Stimulated activated CD4-positive, alpha-beta T cell treated with anti-CD3 and anti-CD28 coated beads, TNF-alpha, amount 100 ng/mL, for 1 hour (primary cell): ENCODE measurements at places on chromosomes 7 and 10.

DNA sequence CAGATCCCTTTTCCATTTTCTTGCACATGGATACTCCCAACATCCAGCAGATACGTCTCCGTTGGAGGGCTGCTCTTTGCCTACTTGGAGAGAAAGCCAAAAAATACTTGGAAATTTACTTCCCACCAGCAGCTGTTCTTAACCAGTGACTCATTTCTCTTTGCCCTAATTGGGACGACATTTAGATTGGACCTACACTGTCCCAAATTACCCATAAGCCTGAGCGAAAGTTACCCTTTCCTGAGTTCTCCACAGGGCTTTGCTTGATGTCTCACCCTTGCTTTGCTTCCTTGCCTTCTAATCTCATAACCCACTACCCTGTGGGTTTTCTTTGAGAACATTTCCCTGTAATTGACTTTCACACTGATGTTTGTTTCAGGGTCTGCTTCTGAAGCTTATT lies 48.1 kb downstream of the SAMD8 start:
- DNase-seq: no peak

GRCh38 chr7:85287106-85287825 lies 100.4 kb upstream of the SEMA3D start:
- DNase-seq: no peak

DNA sequence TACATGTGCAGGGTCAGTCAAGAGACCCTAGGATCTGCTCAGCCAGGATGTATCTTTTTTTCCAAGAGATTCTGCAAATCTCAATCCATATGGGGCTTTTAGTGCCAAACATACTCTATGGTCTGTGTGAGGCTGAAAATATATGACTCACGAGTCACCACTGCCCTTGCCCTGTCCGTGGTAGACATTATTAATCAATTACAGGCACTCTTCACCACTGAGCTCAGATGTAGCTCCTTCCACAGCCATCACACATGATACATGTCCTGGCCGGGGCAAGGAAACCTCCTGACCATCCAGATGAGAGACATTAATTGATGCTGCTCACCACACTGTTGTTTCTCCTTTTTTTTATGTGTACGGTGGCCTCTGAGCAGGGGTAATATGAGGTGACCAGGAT lies 90.2 kb upstream of the RET start:
- DNase-seq: no peak

- no peak for DNase-seq
Measured at GRCh38 chr7:104927055-104927454, 87.0 kb upstream of the KMT2E start.

DNA sequence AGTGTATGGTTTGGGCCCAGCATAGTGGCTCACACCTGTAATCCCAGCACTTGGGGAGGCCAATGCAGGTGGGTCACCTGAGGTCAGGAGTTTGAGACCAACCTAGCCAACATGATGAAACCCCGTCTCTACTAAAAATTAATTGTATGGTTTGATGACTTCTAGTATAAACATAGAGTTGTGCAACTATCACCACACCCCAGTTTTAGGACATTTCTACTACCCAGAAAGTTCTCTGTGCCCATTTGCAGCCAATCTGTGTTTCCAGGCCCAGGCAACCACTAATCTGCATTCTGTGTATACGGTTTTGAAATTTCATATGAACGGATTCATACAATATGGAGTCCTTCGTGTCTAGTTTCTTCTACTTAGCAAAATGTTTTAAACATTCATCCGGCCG lies 20.0 kb downstream of the CLIP2 start:
- DNase-seq: no peak
